Astrocyte of the cerebellum (primary cell): ENCODE measurements at places on chromosomes 4 and X.

DNA sequence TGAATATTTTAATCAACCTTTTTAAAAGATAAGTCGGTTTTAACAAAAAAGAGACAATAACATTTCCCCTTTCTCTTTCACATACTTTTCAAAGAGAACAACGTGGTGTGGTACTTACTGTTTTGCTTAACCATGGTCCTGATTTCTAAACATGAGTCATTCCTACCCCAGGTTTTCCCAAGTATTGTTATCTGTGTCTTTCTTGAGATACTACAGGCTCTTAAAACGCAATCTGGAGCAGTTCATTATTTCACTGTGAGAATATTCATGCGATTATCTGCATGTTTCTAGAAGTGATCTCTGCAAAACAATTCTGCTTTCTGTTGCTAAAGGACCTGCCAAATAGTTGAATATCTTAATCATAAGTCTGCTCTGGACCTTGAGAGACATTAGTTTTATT is 127.3 kb downstream of the TENM3 start:
- no peak for DNase-seq

GRCh38 chr4:168560184-168561180 is 63.6 kb downstream of the PALLD start:
- no peak for DNase-seq

- DNase-seq: no peak
Measured at GRCh38 chr4:76363556-76364290, 57.2 kb downstream of the STBD1 start.

- DNase-seq: no peak
Measured at GRCh38 chr4:54487491-54487890, 170.3 kb upstream of the KIT start.

GRCh38 chrX:119686087-119686691 is 6.8 kb downstream of the SEPTIN6 start:
- no peak for DNase-seq

DNA sequence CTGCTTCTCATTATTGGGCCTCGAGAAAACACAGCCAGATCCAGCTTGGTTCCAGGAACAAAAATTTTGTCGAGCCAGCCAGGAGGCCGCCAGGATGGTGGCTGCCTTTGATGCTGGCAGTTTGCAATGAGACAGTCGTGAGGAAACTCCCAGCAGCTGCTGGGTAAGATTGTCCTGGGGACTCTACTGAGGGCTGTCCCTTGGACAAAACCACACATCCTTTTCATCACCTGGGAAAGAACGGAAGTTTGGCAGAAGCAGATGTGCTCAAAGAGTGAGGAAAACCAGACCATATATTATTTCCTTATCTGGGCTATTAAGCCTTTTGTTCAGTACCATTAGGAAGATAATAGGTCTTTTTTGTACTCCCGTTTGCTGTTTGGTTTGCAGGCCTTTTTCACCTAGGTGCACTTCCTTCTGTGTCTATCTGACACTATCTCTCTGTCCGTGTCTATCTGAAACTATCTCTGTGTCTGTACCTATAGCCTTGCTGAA is 13.4 kb upstream of the PAPSS1 start:
- no peak for DNase-seq

DNA sequence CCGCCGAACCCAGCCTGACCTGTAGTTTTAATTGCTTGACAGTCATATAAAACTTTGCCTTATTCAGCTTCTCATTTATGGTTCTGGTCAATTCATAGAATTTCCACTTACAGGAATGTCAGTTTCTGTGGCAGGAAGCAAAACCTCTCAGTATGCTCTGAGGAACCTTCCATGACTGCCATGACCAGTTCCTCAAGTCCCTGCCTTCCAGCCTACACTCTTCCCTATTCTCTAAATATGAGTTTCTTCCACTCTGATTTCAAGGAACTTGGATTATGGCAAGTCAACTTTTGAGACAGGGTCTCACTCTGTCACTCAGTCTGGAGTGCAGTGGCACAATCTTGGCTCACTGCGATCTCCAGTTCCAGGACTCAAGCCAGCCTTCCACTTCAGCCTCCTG is 26.0 kb upstream of the NSUN7 start:
- no peak for DNase-seq

- DNase-seq: peak; percentile 15
Measured at GRCh38 chrX:81261576-81261975, 59.7 kb downstream of the SH3BGRL start.

- no peak for DNase-seq
Measured at GRCh38 chr4:1628892-1629698, 55.0 kb downstream of the FAM53A start.

GRCh38 chr4:159447296-159447695 is 344.4 kb downstream of the RAPGEF2 start:
- DNase-seq: no peak

- DNase-seq: no peak
Measured at GRCh38 chrX:96102997-96103396, 581.6 kb upstream of the DIAPH2 start.

- no peak for DNase-seq
Measured at GRCh38 chr4:117692538-117692937, 341.7 kb upstream of the NDST3 start.

DNA sequence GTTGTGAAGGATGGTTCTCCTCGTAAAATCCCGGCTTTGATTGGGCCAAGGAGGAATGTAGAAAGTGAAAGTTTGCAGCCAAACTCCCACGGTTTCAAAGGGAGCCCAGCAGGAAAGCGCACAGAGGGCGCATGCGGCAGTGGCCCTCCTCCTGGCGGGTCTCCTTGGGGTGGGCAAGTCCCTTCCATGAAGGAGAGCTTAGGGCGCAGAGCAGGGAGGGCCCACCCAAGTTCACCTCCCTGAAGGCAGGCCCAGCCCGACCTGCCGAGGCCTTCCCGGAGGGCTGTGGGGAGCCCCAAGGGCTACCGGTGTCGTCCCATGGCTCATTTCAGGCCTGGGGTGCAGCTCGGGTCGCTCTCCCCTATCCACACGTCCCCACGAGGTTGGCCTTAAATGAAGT is 2.0 kb downstream of the PDZD4 start:
- DNase-seq: no peak

DNA sequence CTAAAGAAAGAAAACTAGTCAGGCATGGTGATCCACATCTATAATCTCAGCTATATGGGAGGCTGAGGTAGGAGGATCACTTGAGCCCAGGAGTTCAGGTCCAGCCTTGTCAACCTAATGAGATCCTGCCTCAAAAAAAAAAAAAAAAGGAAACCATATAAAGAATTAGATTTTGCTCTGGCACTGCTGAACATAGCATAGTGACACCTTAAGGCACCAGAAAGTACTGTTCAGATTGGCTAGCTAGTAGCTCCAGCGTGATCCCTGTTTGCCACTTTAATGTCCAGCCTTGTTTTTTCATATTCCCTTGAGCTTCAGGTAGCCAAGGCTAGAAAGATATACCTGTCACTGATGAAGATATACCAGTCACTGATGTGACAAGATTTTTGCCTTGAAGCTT is 34.1 kb downstream of the EXOC1 start:
- DNase-seq: no peak

GRCh38 chr4:24321616-24322015 is 262.7 kb downstream of the DHX15 start:
- no peak for DNase-seq

GRCh38 chr4:68905939-68906779 is 45.4 kb downstream of the UGT2A3 start:
- peak; percentile 33 for DNase-seq

- no peak for DNase-seq
Measured at GRCh38 chrX:118177708-118178107, 61.1 kb upstream of the KLHL13 start.

- DNase-seq: peak; percentile 78
Measured at GRCh38 chr4:42412251-42412650, 15.0 kb downstream of the SHISA3 start.

DNA sequence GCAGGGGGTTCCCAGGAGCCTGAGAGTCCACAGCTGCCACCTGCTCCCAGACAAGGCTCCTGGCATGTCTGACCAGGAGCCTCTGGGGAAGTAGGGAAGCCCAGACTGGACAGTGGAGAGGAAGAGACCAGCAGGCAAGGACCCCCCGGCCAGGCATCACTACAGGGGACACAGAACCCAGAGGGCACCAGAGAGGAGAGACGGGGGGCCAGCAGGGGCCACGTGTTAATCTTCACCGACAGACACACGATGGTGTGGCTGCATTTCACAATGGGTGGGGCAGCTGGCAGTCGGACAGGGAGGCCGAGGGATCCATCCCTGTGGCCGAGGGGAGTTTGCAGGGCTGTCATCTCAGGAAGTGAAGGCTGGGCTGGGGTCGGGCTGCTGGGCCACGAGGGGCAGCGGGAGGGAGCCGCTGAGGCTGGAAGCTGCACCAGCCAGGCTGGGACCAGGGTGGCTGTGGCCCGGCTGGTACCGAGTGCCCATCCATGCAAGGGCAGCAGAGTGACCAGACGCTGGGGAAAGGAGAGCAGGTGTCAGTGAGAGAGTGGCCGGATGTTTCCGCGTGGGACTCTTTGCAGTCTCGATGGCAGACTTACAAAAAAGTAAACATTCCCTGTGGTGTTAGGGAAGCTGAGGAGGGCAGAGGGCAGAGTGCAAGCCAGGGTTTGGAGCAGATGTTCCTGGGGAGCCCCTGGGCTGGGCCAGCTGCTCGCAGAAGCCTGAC is 4.7 kb downstream of the PDE6B start:
- DNase-seq: no peak

- DNase-seq: no peak
Measured at GRCh38 chrX:3567686-3568085, 145.8 kb downstream of the PRKX start.

GRCh38 chr4:55435141-55435841 is 39.5 kb downstream of the TMEM165 start:
- no peak for DNase-seq

DNA sequence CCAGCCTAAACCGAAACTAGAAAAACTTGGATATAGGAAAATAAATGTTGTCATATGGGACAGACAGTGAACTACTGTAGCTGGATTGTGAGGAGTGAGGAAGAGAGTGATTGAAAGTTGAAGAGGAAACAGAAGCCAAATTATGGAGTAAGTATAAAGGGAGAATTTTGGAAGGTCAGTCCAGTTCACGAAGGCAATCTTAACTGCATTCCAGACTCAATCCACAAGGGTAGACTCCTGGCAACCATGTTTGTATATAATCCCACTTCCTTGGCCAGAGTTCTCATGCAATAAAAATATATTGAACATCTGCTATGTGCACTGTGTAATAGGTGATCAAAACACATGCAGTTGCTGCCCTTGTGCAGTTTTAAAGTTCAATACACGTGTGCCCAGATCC is 58.6 kb upstream of the CAMK2D start:
- no peak for DNase-seq

- no peak for DNase-seq
Measured at GRCh38 chr4:101019941-101020401, 327.4 kb downstream of the PPP3CA start.

DNA sequence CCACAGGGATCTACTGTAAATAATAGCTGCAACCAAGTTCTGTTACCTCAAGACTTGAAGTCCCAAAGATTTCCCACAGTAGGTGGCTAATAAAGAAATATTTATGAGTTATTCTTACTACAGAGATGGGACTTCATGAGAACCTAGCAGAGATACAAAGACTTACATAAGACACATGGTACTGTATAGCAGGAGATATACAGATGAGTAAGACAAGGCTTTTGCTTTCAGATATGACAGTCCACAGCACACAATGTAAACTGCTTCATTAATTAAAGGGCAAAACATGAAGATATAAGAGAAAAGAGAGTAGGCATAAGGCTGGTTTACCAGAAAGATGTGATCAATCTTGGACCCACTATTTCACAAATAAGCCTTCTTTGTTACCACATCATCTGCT is 6.6 kb downstream of the ANKRD17 start:
- DNase-seq: no peak

GRCh38 chrX:44253575-44253942 is 89.9 kb downstream of the EFHC2 start:
- no peak for DNase-seq

GRCh38 chr4:134807231-134807745 is 605.7 kb upstream of the PABPC4L start:
- no peak for DNase-seq

DNA sequence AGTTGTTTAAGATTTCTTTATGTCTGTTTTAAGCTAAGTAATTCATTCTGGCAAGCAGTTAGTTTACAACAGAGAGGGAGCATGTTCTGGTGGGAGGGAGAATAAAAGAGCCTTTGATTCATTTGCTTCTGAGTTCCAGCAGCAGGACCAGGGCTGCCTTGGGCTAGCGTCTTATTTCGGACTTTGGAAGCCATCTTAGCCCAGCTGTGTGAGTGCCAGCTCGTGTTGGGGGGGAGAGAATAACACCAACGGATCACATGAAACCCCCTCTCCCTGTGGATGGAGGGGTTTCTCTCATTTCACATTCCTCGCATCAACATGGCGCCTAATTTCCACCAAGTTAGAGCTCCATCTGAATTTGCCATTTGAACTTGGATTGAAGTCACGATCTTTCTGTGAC is 7.4 kb downstream of the GAB1 start:
- no peak for DNase-seq

DNA sequence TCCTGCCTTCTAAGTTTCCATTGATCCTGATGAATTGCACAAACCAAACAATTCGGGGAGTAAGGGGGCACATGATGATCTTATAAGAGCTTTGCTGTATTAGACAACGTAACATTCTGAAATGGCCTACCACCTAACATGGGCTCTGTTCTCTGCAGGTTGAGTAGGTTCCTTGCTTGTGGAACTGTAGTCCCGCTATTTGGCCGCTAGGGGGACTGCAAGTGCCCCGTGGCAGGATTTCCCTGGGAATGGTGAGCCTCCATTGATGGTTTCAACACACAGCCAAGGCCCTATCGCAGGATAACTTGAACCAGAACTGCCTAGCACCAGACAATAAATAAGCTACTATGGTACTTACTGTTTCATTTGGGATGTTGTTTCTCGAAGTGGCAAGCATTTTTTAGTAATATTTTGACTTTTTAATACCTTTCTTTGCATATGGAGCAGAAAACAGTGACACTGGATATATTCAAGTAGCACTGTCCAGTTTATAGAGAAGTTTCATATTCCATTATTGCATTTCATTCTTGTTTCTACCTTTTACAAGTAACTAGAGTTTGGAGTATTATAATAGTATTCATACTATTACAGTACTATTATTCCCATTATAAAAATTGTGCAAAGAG is 11.9 kb downstream of the AR start:
- no peak for DNase-seq

DNA sequence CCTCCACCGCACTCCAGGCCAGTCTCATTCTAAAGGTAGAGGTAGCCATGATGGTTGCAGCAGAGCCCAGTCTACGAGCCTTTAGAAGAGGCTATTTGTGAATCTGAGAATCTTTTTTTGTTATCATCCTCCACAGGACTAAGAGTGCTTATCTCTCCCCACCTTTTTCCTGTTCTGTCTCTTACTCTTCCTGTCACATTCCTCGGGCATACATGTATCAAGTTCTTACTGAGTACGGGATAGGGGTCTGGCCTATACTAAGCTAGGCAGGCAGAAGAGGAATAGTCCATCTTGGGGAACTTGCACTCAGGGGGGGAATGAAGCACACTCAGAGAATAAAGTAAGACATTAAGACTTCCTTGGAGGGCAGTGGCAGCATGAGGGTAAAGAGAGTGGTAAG is 25.7 kb downstream of the LAS1L start:
- DNase-seq: no peak

GRCh38 chr4:72817012-72817411 is 248.0 kb upstream of the ADAMTS3 start:
- no peak for DNase-seq

GRCh38 chrX:132810964-132811712 is 147.3 kb downstream of the HS6ST2 start:
- no peak for DNase-seq

- no peak for DNase-seq
Measured at GRCh38 chr4:3531318-3531878, 824 bp downstream of the LRPAP1 start.

- no peak for DNase-seq
Measured at GRCh38 chr4:3834186-3834662, 68.0 kb downstream of the ADRA2C start.
